Activated CD4-positive, alpha-beta T cell treated with anti-CD3 and anti-CD28 coated beads, Interleukin-2, amount 50 U/mL, for 24 hours (primary cell): ENCODE measurements at places on chromosomes 1 and 21.

DNA sequence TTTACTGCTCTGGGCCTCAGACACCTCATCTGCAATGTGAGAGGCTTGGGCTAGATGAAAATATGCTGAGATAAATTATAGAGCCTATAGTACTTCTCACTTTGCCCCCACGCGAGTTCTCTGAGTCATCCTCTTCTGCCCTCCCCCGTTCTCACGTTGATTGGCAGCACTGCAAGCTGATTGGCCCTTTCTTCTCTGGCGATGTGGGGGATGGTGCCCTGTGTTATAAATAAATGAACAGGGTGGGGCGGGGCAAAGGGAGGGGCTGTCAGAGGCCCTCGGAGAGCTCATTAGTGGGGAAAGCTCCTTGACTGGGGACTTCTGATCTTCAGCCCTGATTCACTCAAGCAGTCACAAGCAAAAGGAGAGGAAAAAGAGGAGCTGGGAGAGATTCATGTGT is 64.3 kb upstream of the ZC3H12A start:
- DNase-seq = no peak

DNA sequence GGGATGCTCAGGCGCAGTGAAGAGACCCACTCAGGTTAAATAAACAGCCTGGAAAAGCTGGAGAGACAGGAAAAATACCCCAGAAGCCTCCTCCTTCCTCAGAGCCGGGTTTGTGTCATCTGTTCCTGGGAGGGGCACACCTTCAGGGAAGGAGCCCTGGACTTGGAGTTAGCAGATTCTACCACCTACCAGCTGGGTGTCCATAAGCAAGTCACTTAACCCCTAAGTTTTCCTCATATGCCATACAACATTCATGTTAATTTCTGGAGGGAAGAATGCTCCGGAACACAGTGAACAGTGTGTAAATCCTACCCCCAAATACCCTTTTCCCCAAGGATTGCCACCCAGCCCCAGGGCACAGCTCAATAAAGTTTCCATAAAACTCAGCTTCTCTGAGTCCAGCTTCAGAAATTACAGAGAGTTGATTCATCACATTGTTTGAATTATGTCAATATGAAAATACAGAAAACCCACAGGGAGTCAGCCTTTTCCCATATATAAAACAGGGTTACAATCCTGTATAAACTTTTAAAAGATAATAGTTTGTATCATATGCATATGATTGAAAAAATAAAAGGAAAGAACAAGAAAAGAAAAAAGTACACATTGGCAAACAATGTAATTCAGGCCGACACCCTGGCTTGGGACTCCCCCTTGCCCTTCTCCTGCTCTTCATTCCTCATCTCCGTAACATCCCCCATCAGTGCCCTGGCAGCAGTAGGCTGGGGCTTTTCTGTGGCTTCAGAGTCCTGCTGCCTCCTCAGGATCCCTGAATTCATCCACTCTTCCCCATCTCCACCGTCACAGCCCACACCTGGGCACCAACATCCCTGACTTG is 291.8 kb upstream of the USP24 start:
- no peak for DNase-seq

DNA sequence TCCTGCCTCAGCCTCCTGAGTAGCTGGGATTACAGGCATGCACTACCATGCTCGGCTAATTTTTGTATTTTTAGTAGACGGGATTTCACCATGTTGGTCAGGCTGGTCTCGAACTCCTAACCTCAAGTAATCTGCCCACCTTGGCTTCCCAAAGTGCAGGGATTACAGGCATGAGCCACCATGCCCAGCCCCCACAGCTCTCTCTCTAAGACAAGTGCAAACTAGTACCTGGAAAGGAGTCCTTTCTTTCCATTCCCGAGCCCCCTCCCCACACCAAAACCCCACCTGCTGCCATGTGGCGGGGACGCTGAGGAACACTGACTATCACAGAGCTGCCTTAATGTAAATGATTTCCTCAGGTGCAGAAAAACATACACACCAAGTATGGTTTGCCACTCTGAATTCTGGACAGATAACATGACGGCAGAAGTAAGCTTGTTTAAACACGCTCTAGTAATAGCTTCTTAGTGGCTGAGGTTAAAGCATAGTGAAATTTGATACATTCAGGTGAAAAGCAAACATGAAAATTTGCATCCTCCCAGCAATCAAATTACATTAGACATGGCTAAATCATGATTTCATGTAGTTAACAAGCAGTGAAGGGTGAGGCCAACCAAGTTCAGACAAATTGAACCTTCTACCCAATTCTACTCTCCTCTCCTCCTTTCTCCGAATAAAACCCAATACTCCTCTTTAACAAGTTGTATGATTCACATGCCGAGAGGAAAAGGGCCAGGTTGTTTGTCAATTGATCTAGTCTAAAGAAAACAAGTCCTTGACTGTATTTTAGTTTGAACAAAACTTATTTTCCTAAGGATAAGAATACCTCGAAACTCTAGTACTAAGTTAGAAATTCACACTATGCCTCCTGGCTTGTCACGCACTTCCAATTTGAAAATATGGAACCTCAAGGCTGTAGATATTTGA is 19.8 kb downstream of the ERRFI1 start:
- no peak for DNase-seq

DNA sequence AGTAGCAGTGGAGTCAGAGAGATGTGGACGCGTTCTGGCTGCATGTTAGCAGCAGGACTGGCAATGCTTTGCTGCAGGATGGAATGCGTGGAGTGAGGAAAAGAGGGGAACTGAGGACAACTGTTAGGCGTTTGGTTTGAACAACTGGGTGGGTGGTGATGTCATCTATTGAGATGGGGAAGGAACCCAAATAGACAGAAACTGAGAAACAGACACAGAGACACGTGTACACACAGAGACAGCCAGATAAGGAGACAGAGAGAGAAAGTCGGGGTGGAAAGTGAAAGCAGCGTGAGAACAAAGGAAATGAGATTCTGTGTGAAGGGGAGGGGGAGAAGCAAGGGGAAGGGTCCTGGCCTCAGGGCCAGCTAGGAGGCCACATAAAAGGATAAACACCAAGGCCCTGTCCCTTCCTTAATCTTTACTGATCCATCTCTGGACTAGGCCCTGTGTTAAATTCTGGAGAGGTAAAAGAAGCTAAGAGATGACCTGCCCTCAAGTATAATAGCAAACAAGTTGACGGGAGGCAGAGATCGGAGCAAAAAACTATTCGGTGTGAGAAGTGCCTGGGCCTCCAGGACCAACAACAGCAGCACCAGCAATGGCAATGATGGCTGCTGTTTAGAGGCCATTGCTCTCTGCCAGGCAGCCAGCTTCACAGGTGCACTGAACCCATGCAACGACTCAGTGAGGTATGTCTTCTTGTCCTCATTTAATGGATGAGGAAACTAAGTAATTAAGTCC is 31.6 kb downstream of the VWA5B1 start:
- no peak for DNase-seq

DNA sequence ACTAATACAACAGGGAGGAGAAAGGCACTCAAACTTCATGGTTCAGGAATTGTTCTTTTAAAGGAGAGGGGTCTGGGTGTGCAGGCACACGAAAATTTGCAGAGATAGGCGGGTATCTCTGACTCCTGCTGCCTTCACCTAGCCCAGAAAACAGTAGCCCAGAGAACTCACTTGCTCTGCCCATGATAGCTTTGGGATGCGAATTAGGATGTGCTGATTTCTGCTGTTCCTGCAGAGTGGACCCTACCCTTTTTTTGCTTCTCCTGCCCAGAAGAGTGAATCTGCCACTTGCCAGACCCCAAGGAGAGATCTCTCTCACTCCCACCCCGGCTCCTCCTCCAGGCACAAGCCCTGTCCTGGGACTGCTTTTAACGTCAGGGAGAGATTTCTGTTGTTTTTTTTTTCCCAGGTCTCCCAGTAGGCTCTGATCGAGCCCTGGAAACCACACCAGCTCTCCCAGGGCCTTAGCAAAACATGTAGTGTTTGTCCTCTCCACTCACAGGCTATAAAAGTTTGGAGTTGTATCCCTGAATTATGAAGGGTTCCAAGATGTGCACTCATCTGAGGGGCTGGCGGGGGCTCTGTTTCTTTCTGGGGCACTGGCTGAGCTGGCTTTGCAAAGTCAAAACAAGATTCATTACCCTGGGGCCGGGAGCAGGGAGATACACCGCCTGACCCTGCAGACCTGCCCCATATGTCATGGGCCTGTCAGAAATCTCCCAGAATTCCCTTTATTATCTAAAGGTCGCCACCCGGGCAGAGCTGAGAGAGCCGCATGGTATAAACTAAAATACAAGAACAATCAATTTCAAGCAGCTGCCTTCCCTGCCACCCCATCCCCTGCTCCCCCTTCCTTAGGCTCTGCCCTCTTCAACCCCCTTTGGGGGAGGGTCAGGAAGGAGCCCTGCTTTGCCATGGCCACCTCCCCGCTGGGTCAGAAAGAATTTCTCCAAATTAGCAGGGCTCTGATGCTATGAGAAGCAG is 17.9 kb downstream of the PLXNA2 start:
- DNase-seq = no peak

- DNase-seq = no peak
Observed at GRCh38 chr1:3417934-3418333, 36.5 kb upstream of the ARHGEF16 start.

- DNase-seq = no peak
Observed at GRCh38 chr1:31531177-31531999, 44.9 kb upstream of the TINAGL1 start.

GRCh38 chr1:231424950-231425805 is 3.1 kb upstream of the EGLN1 start:
- DNase-seq = no peak

GRCh38 chr1:247114351-247115140 is 10.4 kb upstream of the ZNF669 start:
- DNase-seq = no peak

DNA sequence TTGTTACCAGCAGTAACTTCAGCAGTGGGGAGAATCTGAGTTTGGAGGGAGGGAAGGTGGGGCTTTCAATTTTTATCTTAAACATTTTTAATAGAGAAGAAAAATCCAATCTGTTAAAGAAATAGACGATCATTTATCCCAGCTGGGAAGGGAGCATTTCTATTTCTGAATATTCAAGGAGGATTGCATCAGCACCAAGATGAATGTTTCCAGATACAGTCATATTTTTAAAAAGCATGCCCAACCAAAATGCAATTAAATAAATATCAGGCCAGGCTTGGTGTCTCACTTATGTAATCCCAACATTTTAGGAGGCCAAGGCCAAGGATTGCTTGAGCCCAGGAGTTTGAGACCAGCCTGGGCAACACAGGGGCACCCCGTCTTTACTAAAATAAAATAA is 1.7 kb upstream of the ATP1A4 start:
- DNase-seq = no peak

GRCh38 chr1:29975036-29975694 is 738.8 kb downstream of the PTPRU start:
- no peak for DNase-seq

DNA sequence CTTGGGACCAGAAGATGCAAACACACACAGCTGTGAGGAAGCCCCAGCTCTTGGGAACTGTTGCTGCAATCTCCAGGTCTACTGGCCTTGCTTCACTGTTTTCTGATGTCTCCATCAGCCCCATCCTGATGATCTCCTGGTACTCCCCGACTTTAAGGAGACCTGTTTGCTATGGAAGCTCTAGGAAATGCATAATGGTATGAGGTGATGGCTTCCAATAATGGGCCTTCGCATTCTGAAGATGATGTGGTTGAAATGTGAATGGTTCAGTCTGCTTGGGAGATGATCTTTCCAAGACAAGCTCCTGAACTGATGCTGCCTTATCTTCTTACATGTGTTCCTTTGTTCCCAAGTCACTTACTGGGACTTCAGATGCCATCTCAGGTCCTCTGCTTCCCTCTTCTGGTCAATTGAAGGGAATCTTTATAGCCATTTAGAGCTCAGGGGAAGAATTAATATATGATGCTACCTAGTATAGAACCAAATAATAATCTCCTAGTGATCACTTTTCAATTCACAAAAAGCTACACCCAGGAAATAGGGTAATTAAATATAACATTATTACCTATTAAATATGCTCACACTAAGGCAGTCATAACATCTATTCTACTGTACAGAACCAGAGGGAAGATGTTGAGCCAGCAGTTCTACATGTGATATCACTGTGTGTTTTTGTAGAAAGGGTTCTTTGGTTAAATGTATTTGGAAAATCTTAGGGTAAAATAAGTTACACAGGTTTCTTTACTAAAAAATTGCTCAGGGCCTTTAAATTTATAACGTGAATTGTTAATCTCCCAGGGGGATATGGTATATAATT is 73.9 kb upstream of the VTCN1 start:
- no peak for DNase-seq

DNA sequence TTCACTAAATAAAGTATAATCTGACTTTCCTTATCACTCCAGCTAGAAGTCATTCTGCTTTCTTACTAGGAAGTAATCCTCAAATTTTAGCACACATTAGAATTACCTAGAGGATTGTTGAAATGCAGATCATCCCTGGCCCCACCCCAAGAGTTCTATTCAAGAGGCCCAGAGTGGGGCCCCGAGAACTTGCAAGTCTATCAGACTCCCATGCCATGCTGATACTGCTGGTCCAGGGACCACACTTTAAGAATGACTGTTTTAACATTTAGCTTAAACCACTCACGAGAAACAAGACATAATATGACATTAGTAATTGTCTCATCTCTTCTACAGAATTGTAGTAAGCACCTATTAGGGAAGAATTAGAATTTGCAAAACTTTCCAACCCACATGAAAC is 7.7 kb upstream of the SYNJ1 start:
- no peak for DNase-seq

DNA sequence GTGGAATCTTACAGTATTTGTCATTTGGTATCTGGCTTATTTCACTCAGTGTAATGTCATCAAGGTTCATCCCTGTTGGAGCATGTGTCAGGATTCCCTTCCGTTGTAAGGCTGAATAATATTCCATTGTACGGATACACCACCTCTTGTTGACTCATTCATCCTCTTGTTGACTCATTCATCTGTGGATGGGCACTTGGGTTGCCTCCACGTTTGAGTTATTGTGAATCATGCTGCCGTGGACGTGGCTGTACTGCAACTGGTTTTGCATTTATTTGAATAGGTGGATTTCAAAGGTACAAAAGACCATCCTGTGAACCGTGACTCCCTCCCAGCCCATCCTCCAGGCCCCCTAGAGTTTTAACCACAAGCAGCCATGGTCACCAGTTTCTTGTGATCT is 11.9 kb upstream of the TCP10L start:
- DNase-seq = no peak

GRCh38 chr1:226660410-226661182 is 78.5 kb downstream of the ITPKB start:
- no peak for DNase-seq

DNA sequence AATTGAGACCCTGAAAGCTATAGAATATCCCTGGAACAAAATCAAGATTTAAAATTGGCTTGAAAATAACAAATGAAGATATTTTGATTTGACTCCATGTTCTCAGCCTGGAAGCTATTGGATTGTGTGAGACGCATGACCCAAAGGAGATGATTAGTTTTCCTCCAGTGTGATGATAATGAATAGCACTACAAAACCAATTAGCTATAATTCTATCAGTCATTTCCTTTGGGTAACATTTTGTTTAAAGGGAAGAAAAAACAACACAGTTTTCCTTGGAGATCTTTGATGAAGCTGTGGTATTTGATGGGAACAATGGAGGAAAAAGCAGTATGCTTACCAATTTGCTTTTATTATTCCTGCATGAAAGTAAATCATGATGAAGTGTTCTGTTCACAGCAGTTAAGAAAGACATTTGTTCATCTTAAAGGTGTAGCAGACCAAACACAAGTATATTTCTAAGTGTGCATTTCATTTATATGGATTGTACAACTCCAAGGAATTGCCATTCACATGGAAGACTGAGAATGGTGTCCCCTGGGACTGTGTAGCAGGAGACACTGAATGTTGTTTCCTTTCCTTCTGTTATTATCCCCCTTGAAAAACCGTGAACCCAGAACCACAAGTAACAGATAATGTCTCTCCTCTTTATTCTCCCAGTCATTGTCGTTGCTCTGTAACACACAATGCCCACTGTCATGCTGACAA is 111.4 kb downstream of the CACHD1 start:
- DNase-seq = no peak

- no peak for DNase-seq
Observed at GRCh38 chr1:76687307-76688175, 179.7 kb upstream of the ST6GALNAC5 start.
